Testis (tissue), 5 donors: ENCODE measurements at places on chromosomes 11 and 22. TPM values are rescaled to one million over a fixed set of nuclear protein-coding genes. Genes with fewer than 3 reads are reported as not detected.

TRIOBP gene
- 52.9 TPM for polyA plus RNA-seq

RIC3 gene
- polyA plus RNA-seq: 18.7 TPM

LARGE1 gene
- 21.8 TPM for polyA plus RNA-seq

OR4B1 gene
- not detected for polyA plus RNA-seq

LRRC74B gene
- polyA plus RNA-seq: 8.7 TPM

OR8D1 gene
- not detected for polyA plus RNA-seq

BATF2 gene
- 2.7 TPM for polyA plus RNA-seq

ALG8 gene
- polyA plus RNA-seq: 115 TPM

HORMAD2 gene
- 45.2 TPM for polyA plus RNA-seq

PRODH gene
- polyA plus RNA-seq: 3.2 TPM

ESAM gene
- polyA plus RNA-seq: 15.8 TPM

SCN4B gene
- polyA plus RNA-seq: 4.9 TPM

INSC gene
- 2.5 TPM for polyA plus RNA-seq

PANX3 gene
- polyA plus RNA-seq: 0.18 TPM

DDTL gene
- 0.30 TPM for polyA plus RNA-seq

CASP5 gene
- polyA plus RNA-seq: 0.37 TPM

RAB38 gene
- 5.5 TPM for polyA plus RNA-seq

CCDC89 gene
- 75.0 TPM for polyA plus RNA-seq

NLRP14 gene
- polyA plus RNA-seq: 1.2 TPM

TPBGL gene
- polyA plus RNA-seq: 10.0 TPM

CFAP300 gene
- 98.0 TPM for polyA plus RNA-seq

USP47 gene
- 35.1 TPM for polyA plus RNA-seq

CPT1B gene
- 224 TPM for polyA plus RNA-seq

OR6A2 gene
- not detected for polyA plus RNA-seq

C1QTNF5 gene
- 12.6 TPM for polyA plus RNA-seq

B3GAT1 gene
- 2.7 TPM for polyA plus RNA-seq

FERMT3 gene
- 10.9 TPM for polyA plus RNA-seq

C11orf87 gene
- 0.07 TPM for polyA plus RNA-seq

PHOX2A gene
- 1.6 TPM for polyA plus RNA-seq

TRIM49D1 gene
- 0.20 TPM for polyA plus RNA-seq

PRAME gene
- 137 TPM for polyA plus RNA-seq

PLAAT2 gene
- 0.66 TPM for polyA plus RNA-seq

CLDN25 gene
- polyA plus RNA-seq: not detected

YPEL1 gene
- 168 TPM for polyA plus RNA-seq

TBX10 gene
- polyA plus RNA-seq: not detected

FJX1 gene
- 2.0 TPM for polyA plus RNA-seq

HMOX1 gene
- polyA plus RNA-seq: 37.8 TPM

CRYBB3 gene
- 0.67 TPM for polyA plus RNA-seq

C11orf52 gene
- 1.6 TPM for polyA plus RNA-seq

ESRRA gene
- 13.7 TPM for polyA plus RNA-seq

C11orf91 gene
- polyA plus RNA-seq: 12.8 TPM

CSF2RB gene
- 4.0 TPM for polyA plus RNA-seq

SMC1B gene
- 10.1 TPM for polyA plus RNA-seq

CDC45 gene
- polyA plus RNA-seq: 47.2 TPM

SERPING1 gene
- polyA plus RNA-seq: 273 TPM
